ENCODE measurements at places on chromosomes 3 and 15. TPM values are rescaled to one million over a fixed set of nuclear protein-coding genes. Genes with fewer than 3 reads are reported as not detected.

- DNase-seq, result no peak
These were observed 32.5 kb downstream of the CDCP1 start for GRCh38 chr3:45113625-45114050.

DNA sequence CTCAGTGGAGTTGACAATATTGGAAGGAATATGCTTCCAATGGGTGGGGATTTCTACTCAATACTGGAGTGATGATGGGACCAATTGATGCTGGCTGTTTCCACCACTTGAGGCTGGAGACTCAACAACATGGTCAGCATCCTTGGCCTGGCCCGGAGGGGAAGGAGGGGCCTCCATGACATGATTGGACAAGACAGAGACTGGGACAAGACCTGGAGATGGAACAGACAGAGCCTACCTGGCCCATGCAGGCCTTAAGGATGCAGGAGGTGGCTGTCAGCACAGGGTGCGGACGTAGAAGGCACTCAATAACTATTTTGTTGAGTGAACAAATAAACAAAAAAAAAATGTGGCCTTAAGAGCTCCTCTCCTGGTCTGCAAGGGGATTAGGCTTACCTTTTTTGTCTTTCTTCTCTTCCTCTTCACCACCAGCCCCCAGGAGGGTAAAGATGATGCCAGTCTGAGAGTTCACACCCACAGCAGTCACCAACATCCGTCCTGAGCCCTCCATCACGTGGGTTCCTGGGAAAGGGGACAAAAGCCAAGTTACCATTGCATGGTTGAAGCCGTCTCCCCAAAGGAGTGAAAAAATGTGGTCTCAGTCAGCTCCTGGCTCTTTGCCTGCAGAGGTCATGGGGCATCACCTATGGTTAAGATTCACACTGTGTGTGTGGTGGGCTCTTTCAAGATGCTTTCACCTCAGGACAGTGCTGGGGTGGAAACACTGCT, 67.1 kb upstream of the SEC13 start:
- DNase-seq, result no peak

The LIPC gene
- total RNA-seq, result 0.93 TPM

DNA sequence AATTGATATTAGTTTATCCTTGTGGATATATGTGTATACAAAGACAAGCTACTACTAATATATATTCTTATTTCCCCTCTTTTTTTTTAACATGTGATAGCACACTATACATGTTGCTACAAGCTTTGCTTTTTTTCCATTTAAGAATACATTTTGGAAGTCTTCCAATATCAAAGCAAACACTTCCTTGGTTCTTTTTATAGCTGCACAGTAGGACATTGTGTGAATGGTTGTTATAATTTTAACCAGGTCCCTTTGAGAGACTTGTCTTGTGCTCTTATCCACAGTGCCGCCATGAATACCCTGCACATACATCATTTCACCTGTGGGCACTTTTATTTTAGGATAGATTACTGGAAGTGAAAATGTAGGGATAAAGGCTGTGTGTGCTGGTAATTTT, 88.7 kb downstream of the CACNA2D3 start:
- no peak for DNase-seq

GRCh38 chr3:42663581-42664437, 10.3 kb downstream of the ZBTB47 start:
- no peak for DNase-seq

- no peak for DNase-seq
These were observed 413.9 kb downstream of the EPHA3 start for GRCh38 chr3:89521328-89521727.

Data from activated CD4-positive, alpha-beta T cell treated with anti-CD3 and anti-CD28 coated beads, Interleukin-2, amount 10 ng/mL, durations not matched to agents 24 days and 14 days (primary cell).